ENCODE measurements at places on chromosomes 1 and 21.

- DNase-seq: no peak
Observed at GRCh38 chr1:200954434-200954833, 59.7 kb downstream of the INAVA start.

- DNase-seq: peak; percentile 54
Observed at GRCh38 chr1:9652379-9653209, 1.1 kb downstream of the PIK3CD start.

DNA sequence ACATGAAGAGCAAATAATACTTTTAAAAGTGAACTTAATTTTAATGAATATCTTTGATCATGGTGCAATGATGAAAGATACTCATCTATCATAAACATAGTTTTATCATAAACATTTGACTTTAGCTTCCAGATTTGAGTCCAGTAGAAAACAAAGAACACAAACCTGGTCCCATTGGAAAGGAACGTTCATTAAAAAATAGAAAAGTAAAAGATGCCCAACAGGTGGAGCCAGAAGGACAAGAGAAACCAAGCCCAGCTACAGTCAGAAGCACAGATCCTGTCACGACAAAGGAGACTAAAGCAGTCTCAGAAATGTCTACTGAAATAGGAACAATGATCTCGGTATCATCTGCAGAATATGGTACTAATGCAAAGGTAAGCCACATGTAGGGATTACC lies 55.6 kb upstream of the MYOCOS start:
- DNase-seq: no peak

GRCh38 chr21:16536140-16536539 lies 806.4 kb downstream of the USP25 start:
- DNase-seq: no peak

- DNase-seq: no peak
Observed at GRCh38 chr1:90127288-90127953, 132.5 kb downstream of the ZNF326 start.

GRCh38 chr1:159851407-159851806 lies 11.1 kb downstream of the VSIG8 start:
- DNase-seq: peak; percentile 20

DNA sequence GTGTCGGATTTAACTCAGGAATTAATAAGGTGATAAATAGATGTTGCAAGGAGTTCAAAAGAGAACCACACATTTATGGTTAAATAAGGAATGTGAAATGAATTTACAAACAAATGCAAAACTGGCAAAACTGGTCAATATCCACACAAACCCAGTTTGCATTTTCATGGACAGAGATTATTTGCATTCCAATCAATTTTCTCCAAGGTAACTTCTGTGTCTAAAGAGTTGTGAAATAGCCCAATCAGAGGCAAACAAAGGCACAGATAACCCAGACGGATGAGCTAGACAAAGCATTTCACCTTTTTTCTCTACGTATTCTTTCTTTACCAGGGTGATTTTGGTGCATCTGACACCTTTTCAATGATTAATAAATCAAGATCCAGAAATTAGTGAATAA lies 63.9 kb downstream of the MAP3K7CL start:
- DNase-seq: peak; percentile 53

DNA sequence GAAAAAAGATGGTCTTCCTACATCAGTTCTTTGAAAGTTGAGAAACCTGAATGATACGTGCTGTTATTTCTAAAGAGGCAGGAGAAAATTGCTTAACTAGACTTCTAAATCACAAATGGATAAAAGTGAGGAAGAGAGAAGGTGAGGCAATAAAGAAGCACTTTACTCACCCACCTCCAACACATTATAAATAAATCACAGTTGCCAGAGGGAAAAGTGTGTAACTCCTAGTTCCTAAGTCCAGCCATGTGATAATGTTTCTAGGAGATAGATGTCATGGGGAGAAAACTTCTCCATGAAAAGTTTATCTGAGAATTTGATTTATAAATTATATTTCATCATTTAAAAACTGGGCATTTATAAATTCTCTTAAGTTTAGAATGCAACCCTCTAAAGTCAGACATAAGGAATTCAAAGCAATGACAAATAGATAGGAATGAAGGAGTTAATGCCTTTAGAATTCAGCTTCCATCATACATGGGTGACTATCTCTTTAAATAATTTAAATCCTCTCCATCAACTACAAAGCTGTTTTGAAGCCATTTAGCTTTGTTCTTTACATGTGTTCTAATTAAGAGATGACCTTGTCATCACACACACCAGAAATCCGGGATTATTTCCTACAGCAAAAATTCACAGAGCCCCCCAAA lies 60.0 kb downstream of the NRIP1 start:
- DNase-seq: peak; percentile 67

DNA sequence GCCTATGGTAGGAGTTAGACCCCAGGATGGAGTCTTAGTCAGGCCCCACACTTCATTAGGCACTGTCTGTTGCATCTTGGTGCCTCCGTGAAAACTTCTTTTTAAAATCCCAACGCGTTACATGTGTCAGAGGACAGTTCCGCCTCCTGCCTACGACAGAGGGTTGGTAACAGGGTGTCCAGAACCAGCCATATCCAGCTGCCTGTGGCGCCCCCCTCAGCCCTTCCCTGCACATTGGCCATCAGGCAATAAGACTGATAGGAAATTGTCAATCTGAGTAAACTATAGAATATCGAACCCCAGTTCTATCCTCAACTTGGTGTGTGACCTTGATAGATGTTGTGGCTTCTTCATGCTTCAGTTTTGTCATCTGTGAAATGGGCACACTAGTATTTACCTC lies 108.6 kb upstream of the CSF3R start:
- no peak for DNase-seq

GRCh38 chr1:191343816-191344215 lies 814.4 kb upstream of the RGS18 start:
- peak; percentile 22 for DNase-seq
